ENCODE measurements at places on chromosomes 2 and 18.
A peak's percentile ranks its signal among the peaks of the same experiment; 100 is the strongest.

DNA sequence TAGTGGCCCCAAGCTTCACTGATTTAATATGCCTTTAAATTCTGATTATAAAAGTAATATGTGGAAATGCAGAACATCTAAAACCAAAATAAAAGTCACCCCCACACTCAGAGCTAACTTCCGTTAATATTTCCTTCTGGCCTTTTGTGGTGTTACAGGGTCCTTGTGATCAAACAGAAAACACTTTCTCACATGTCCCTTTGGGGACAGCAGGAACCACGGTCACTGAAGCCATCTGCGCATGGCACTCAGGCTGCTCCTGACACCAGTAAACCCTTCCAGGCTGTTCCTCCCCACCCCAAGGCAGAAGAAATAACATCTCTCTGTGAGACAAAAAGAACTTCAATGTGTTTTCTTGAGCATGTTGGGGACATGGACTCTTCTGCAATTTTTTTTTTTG is 25.1 kb upstream of the GPR17 start:
- DNase-seq, result no peak

GRCh38 chr2:214591366-214591765 is 180.5 kb downstream of the VWC2L start:
- peak; percentile 4 for DNase-seq

- DNase-seq, result no peak
Measured at GRCh38 chr2:172427256-172427989, at the start of gene ITGA6. Gene ITGA6, plus strand, starts transcription at chr2:172427586.

DNA sequence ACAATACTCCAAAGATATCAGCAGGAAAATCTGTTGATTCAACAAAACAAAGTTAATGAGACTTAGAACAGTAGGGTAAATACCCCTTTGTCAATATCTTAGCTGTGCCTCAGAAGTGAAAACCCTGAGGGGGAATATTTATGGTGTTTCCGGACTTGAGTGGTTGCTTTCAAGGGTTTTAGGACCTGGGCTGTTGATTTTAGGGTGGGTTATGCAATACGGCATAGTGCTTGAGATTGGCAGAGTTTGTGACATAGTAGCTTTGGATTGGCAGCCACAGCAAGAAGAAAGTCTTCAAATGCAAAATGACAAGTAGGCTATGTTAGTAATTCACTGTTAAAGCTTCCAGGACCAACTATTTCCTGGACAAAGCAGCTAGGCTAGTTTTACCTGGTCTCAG is 826.3 kb upstream of the CDH2 start:
- no peak for DNase-seq

Measured in skin of body (tissue), 3 donors.